DMS79 (cell line): ENCODE measurements at places on chromosomes 3 and 15.

DNA sequence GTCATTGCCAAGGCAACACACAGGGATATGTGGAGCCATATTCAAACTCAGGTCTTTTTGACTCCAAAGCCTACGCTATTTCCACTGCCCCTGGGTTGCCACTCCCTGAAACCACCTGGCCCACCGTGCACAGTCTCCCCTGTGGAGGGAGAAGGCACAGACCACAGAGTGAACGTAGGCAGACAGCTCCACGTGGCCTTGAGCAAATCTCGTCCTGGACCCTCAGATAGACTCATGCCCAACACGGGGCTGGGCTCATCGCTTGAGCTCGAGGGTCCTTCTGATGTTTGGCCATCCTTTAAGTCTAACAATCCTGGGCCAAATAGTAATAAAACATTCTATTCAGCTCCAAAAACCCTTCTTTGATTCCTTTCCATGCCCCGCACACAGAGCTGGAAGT, 72.0 kb downstream of the CPN2 start:
- no peak for DNase-seq

DNA sequence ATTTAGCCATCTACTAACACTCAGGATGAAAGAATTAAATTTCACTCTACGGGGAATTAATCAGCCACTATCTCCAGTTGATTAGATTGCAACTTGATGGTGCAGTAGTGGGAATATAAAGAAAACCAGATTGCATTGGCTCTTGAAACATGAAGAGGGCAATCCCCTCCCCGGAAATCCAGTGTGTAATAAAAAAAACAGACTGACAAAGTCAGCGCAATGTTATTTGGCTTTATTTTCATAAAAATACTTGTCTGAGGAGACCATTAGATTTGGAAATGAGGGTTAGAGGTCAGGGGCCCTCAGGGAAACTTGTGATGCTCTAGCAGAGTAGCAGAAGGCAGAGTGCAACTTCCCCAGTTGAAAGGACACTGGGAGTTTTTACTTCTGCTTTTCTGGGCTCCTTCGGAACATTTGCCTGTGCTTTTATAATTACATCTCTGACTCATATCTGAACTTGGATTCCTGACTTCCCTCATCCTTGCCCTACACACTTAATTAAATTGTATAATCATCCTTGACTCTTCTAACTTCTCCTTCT, 326.8 kb downstream of the TUSC7 start:
- no peak for DNase-seq

DNA sequence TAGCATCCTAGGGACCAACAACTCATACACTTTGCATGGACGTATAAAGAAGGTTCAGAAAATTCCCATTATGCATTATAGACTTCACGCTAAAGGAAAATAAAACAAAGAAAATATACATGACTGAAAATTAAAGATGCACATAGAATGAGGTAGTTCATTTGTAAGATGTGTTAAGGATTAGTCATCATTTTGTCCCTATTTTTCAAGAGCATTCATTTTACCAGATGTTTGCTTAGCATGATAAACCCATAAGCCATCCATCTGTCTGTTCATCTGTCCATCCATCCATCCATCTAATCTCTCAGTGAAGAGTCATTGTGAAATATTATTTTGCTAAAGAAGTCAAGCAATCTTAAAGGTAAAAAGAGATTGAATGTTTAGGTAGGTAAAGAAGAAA, 80.3 kb downstream of the TFG start:
- DNase-seq, result no peak

DNA sequence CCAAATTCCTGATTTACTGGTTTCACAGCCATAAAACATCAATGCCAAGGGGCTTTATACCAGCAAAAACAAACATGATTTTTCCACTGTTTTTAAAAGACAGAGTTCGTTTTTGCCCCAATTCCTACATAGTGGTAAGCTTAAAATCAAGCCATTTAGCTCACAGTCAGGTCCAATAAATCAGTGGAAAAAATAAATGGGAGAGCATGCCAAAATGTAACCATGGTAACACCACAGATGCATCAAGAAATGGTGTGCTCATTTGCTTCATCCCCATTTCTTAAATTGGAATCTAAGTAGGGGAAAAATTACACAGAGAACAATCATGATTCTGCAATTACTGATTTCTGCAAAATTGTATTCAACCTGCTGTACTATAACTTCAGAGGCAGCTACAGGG, 418.8 kb downstream of the MAGI1 start:
- DNase-seq, result no peak

GRCh38 chr3:108838436-108838835, 15.8 kb downstream of the TRAT1 start:
- DNase-seq, result no peak

GRCh38 chr15:66864871-66865281, 162.8 kb downstream of the SMAD6 start:
- DNase-seq, result no peak

DNA sequence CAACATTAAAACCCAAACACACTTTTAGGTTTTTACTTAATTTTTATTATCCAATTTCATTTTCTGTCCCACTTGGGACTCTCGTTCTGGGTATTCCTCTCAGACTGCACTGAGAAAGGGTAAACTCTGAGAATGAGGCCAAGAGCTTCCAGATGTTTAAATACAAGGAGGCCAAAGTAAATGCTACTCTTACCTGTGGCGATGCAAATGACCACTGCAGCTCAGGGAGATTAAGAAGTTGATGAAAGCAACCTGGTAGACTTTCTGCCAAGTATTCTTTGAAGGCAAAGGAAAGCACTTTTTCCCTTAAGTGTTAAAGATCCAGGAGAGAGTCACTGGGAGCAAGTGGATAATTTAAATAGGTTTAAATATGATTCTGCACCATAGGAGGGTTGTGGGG, 39.1 kb downstream of the NPTN start:
- DNase-seq, result no peak

GRCh38 chr15:78726870-78727551, 84.3 kb downstream of the ADAMTS7 start:
- DNase-seq, result no peak

DNA sequence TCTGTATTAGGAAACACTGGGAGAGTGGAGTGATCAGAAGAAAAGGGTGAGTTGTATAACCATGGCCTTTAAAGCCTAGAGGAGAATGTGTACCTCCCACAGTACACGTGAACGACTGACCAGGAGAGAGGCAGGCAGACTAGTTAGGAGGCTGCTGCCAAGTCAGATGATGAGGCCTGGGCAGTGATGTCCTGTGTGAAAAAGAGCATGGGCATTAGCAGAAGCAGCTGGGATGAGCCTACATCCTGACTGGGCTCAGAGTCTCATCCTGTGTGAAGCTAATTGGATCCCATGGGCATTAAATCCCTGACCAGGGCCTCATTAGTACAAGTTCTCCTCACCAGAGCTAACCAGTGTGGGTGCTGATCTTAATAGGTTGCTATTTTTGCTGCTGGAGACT, 89.1 kb upstream of the SLC2A2 start:
- DNase-seq, result no peak

DNA sequence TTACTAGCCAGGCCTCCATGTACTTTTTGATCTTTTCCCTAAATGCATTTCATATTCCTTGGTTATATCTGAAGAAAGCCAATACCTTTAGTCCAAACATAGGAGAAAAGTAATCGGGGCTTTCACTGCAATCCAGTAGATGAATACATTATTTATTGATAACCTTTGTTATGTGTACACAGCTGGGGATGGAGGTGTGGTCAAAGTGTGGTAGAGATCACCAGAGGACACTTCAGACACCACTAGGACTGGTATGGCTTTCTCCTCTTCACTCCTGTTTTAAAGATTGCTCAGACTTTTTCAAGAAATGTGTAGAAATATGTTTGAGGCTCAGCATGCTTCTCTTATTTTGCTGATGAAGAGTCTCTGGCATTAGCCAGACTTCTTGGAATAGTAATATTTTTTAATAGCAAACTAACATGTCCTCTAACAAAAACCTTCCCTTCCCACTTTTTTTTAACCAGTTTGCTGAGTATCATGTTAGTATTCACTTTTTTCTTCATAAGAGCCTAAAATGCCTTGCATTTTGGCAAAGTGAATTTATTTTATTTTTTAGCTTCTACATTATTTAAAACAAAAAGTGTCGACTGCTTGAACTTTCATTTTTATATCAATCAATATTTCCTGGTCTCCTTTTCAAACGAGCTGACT, 65.6 kb upstream of the MBNL1 start:
- no peak for DNase-seq

DNA sequence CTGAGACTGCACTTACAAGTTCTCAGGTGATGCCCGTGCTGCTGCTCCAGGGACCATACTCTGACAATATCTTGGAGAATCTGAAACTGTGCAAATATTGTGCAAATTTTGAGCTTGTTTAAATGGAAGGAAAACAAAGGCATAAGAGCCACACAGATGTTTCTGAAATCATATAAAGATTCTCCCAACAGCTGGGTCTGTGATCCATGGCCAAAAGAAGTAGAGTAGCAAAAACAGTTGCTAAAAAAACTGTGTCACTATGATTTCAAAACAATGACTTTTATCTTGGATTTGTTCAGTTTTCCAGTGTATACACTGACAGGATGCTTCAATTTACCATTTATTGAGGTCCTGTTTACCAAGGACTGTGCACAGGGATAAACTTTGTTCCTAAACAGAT, 25.3 kb downstream of the NPTN start:
- DNase-seq, result no peak

DNA sequence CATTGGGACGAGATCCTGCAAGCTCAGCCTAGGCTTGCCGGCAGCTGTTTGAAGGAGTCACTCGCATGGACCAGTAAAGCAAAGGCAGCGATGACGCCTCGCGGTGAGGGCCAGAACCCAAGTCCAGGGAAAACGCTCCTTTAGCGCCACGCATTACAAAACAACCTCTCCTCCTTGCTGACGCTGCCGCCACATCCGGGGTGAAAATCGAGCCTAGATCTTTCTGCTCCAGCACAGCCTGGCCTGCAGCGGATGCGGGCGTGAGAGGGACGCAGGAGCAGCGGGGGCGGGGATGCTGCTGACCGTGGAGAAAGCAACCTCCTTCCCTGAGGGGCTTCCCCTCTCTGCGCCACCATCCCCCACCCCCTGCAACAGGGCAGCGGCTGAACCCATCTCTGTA, 46.7 kb downstream of the CASR start:
- no peak for DNase-seq

- DNase-seq, result no peak
Measured at GRCh38 chr3:141019244-141019643, 31.9 kb upstream of the SPSB4 start.

DNA sequence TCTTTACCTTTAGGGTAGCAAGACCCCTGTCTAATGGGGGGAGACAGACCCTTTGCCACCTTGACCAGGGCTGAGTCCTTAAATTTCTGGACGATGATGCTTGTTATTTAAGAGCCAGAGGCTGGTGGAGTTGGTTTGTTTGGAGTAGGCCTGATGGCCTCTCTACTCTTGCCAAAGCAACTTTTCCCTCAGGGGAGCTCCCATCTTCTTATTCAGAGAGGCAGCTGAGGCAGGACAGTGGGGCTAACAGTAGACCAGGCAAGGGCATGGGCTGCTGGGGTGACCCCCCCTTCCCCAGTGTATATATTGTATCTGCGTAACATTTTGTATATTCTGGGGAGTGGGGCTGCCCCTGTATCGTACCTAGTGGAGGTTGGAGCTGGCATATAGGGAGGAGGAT, 10.3 kb downstream of the RPS17 start:
- no peak for DNase-seq

DNA sequence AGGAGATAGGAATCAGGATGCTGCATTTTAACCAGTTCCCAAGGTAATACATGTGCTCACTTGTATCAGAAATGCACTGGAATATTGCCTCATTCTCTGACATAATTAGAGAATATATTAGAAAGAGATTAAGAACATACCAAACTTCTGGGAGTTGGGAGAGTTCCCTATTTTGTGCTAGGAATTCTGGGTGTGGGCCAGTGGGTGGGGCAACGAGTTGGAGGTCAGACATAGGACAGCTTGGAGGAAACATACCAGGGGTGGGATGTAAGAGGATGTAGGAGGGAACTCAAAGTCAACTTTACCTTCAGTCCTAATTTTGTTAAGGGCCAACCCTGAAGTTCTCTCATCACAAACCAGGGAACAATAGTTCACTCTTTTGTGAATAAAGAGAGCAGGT, 83.6 kb downstream of the SLC7A14 start:
- DNase-seq, result no peak

- DNase-seq, result no peak
Measured at GRCh38 chr15:97566961-97567360, 393.5 kb upstream of the ARRDC4 start.

DNA sequence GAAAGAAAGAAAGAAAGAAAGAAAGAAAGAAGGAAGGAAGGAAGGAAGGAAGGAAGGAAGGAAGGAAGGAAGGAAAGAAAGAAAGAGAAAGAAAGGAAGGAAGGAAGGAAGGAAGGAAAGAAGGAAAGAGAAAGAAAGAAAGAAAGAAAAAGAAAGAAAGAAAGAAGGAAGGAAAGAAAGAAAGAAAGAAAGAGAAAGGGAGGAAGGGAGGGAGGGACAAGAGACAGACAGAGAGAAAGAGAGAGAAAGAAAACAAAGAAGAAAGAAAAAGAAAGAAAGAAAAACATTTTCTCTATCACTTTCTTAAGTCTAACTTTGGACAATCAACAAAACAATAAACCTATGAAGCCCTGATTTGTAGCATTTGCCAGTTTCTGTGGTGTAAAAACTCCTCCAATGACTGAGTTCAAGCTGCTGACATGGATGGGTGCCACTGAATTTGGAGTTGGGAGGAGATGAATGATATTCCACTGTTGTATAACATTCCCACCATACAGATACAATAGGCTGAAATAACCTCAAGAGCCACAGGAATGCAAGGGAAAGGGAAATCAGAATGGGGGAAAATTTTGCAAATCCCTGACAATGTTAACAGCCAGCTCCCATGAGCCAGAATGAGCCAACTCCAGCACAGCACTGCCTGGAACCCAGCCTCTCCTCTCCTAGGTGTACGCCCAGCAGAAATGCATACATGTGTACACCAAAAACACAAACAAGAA, 15.0 kb upstream of the RTP3 start:
- DNase-seq, result no peak

DNA sequence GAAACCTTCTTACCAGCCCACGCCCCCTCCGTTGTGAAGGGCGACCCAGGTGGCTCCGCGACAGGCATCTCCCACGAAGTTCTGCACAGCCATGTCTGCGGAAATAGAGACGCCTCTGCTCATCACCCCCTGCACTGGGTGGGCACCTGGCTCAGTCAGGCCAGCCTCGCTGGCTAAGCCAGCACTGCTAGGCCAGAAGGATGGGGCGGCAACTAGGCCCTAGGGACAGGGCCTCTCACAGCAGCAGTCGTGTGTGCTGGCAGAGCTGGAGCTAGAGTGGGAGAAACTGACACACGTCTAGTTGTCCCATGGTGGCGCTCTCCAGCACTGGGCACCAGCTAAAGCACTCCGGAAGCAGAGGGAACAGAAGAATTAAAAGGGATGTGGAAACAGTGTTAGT, 12.5 kb upstream of the ZXDC start:
- DNase-seq, result no peak

DNA sequence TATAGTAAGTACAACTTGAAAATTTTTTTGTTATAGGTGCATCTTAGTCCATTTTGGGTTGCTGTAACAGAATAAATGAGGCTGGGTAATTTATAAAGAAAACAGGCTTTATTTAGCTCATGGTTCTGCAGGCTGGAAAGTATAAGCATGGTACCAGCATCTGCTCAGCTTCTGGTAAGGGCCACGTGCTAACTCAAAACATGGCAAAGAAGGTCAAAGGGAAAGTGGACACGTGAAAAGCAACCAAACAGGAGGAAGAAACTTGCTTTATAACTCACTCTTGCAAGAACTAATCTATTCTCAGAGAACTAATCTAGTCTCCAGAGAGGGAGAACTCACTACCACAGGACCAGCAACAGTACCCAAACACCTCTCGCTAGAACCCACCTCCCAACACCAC, 9.1 kb downstream of the HDGFL3 start:
- no peak for DNase-seq
